Stimulated activated effector memory CD8-positive, alpha-beta T cell treated with anti-CD3 and anti-CD28 coated beads, Interleukin-12 subunit alpha, Interleukin-12 subunit beta, amount 100 ng/mL, for 72 hours (primary cell): ENCODE measurements at places on chromosomes 5 and 9.

DNA sequence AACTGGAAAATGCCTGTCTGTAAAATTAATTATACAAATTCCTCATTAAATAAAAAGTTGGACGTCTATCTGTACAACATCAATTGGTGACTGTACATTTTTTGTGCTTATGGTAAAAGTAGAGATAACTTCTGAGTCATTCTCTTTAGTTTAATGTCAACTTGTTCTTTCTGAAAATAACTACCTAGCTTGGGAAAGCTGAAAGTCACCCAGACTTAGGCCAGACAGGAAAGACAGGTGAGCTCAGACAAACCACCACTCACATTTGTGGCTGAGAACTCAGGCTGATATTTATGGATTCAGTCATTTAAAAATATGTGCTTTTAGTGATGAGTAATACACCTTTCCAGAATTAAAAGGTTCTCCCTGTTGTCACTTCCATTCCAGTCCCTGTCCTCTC is 31.9 kb upstream of the ENTREP1 start:
- no peak for DNase-seq

DNA sequence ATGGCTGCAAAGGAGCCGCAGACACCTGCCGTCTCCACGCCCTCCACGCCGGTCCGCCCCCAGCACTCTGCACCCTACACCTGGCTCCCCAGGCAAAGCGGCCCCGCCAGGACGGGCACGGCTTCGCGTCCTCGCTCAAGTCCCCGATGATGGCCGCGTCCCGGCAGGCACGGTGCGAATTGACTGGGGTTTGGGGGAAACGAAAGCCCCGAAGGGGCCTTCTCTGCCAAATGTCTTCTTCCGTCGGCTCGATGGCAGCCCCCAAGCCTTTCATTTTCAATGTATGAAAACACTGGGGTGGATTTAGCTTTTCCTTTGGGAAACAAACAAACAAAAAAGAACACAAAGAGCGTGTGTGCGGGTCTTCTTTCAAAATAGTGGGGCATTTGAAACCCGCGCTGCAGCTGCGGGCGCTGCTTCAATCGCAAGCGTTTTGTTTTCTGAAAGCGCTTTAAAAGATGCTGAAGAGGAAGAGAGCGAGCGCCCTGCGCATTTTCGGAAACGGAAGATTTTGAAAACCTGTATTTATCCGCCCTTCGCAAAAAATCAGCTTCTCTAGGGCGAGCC is 160.0 kb downstream of the RMI1 start:
- no peak for DNase-seq

- no peak for DNase-seq
Observed at GRCh38 chr9:114431003-114431402, 43.2 kb upstream of the AKNA start.

GRCh38 chr5:103445426-103446035 is 117.1 kb downstream of the NUDT12 start:
- no peak for DNase-seq

- no peak for DNase-seq
Observed at GRCh38 chr5:28066856-28067255, 1028.5 kb upstream of the CDH9 start.
